ENCODE measurements at places on chromosomes 11 and 22.

DNA sequence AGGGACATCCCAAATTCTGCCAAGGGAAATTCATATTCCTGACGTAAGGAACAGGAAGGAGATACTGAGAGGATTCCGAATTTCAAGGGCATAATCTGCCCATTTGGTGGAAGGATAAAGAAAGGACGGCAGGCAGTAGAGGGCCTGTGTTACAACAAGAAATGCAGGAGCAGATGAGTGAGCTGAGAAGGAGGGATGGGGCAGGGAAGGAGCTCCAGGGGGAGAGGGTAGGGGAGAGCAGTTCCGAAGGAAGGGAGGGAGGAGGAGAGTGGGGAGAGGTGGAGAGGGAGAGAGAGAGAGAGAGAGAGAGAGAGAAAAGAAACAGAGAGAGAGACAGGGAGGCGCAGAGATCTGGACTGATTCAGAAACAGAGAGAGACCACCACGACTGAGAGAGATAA is 843 bp downstream of the OPCML start:
- DNase-seq: no peak

DNA sequence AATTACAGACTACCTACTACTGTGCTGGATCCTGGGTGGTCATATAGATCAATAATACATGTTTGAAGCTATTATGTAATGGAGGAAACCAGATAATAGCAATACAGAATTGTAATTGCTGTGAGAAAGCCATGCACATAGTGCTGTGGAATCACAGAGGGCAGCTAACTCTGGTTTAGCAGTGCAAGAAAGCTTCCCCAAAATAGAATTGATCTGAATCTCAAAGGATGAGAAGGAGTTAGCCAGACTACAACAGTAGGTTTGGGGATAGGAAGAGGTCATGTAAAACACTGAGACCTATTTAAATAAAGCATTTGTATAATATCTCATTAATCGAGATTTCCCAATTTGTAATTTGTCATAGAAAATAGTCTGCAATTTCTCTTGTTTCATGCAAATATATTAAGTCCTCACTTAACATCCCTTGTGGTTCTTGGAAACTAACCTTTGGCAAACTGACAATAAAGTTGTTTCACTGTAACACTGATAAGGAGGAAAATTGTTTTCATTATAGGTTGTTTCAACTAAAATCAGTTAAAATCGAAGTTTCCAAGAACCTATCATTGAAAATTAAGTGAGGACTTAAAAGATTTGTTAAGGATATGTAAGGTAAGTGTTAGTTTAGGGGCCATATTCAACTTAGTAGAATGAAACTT is 7.6 kb downstream of the C11orf58 start:
- DNase-seq: no peak

DNA sequence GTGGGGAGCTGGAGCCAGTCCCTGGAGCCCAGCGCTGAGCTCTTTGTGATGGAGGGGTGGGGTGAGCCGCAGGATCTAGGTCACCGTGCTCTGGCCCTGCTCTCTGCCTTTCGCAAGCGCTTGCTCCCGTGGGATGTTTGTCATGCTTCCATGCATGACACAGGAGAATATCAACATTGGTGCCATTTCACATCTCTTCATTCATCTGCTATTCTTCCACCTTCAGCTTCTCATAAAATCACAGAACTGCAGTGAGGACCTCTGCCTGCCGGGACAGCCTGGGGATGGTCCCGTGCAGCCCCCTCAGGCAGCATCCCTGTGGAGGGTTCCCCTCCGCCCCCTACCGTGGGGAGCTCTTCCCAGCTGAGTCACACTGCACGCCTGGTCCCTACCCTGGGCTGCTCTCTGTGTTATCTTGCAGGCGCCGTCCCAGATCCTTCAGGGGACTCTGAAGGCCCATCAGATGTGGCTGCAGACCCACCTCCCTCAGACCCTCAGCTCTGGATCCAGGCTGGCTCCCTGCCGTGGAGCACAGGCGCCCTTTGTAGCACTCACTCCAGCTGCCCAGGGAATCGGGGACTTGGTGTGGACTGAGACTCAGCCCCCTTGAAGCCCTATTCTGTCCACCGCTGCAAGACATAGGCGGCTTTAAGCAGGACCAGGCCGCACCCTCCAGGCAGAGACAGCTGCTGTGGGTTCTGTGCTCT is 5.1 kb upstream of the SEPTIN5 start:
- no peak for DNase-seq

DNA sequence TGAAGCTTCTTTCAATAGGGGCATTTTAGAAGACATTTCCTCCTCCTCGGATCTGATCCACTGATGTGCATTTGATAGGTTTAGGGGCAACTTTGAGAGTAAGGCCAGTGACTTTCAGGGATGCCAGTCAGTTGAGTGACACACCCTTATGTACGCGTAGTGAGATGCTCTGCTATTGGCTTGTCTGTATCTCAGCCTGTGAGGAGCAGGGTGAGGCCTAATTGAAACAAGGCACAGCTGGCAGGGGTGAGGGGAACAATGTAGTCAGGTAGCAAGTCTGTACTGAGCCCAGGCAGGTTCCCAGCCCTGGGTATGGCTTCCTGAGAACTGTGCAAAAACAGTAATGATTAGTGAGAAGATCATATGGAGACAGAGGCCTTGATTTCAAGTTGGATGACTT is 61.5 kb downstream of the STIM1 start:
- no peak for DNase-seq

DNA sequence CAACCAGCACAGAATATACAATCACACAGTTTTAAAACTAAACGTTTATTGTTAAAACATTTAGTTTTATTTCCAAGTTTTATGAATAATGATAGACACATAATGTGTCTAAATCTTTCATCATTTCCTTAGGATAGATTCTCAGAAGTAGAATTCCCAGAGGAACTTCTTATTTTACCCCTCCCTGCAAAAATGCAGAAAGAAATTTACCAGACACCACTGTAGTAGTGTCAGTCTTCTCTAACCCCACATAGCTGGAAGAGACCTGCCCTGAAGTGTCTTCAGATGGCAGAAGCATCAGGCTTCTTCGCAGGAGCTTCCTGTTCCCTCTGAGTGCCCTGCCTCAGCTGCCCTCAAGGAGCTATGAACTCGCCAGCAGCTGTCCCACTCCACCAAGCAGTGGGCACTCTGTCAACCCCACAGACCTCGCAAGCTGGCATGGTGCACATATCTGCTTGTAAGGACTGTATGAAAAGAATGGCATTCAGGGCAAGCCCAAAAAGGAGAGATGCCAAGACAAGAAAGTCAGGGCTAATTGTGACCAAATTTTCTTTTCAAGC is 28.5 kb upstream of the PAK1 start:
- DNase-seq: no peak

Measured in effector CD4-positive, alpha-beta T cell (primary cell).